Umbilical cord (tissue), 2 donors: ENCODE measurements at places on chromosomes 6 and 20. TPM values are rescaled to one million over a fixed set of nuclear protein-coding genes. Genes with fewer than 3 reads are reported as not detected.

The IP6K3 gene
- total RNA-seq: 4.1 TPM

The ZFP57 gene
- not detected for total RNA-seq

- DNase-seq: no peak
These were observed 36.6 kb downstream of the MTRES1 start for GRCh38 chr6:107064579-107065065.

- no peak for DNase-seq
These were observed 63.6 kb downstream of the F13A1 start for GRCh38 chr6:6256886-6257285.

DNA sequence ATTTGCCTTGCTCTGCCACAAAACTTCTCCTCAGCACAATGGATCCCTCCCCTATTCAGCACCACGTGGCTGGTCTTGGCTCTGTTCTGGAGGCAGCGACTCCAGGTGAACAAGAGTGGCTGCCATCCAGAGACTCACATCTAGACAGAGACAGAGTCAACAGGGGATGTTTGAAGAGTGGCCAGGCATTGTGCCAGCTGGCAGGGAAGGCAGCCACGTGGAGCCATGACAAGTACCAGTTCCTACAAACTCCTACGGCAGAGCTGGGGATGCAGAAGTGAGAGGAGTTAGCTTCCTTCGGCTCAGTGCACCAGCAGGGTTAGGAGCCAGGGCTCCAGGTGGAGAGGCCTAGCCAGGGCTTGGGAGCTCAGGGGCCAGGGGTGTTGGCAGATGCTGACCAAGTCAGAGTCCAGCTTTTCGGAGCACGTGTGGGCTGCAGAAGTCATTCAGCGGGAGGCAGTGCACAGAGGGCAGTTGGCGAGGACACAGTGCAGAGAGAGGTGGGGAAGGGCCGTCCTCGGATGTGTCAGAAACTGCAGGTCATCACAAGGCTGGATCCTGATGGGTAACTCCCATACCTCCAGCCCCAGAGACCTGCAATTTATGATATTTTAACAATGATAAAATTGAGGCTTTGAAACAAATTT, 171.7 kb upstream of the PDE10A start:
- peak; percentile 8 for DNase-seq

DNA sequence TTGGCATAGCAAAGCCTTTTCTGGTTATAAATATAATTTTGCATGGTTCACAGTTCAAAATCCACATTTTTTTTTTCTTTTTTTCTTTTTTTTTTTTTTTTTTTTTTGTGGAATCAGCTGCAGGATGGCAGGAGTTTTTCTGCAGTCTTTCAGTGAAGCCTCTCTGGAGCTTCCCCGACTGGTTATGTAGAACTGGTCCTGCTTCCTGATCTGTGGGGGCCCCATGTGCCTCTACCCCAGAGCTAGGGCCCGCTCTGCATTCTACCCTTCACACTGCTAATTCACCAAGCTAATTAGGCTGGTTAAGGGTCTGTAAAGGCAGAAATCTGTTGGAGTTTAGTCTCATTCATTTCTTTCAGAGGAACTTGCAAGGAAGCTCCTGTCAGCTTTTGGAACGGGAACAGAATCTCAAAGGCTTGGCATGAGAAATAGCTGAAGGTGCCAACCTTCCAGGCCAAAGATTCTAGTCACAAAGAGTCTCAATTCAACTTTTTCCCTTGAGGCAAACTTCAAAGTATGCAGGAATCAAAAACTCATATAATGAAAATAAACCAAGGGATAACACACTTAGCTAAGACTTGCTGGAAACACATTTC, 45.5 kb downstream of the HMGN3 start:
- no peak for DNase-seq

GRCh38 chr20:58038123-58038654, 190.3 kb downstream of the ANKRD60 start:
- DNase-seq: no peak

DNA sequence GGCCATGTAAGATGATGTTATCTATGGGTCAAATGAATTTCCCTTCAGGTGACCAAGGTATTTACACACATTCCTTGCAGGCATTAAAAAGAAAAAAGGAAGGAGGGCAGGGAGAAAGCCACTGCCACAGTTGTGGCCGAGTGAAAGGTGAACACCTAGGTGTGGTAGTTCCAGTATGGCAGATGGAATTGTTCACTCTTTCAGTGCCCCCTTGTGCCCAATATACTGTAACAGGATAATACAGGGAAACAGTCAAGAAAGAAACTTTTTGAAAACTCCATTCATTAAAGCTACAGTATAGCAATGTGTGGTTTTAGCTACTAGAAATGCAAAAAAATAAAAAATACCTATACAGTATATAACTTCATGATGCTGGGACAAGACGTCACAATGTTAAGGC, 52.1 kb downstream of the BMP2 start:
- DNase-seq: no peak

DNA sequence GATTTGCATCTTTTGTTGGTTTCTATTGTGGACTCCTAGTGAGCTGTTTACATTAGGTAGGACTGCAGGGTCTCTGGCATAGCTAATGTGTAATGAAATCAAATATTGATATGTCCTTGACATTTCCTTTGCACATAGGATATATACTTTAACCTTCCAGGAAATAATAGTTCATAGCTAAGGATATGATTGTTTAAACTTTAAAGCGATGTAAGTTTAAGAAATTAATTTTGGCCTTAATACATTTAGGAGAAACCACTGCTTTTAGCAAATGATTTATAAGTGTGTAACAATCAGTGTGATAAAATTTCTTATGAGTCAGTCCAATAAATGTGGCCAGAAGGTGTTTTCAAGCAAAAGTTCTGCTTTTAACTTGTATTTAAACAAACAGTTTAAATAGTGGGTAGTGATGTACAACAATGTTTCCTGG, 171.8 kb downstream of the HS3ST5 start:
- DNase-seq: no peak

GRCh38 chr6:116577486-116577885, 6.2 kb downstream of the RWDD1 start:
- DNase-seq: no peak

DNA sequence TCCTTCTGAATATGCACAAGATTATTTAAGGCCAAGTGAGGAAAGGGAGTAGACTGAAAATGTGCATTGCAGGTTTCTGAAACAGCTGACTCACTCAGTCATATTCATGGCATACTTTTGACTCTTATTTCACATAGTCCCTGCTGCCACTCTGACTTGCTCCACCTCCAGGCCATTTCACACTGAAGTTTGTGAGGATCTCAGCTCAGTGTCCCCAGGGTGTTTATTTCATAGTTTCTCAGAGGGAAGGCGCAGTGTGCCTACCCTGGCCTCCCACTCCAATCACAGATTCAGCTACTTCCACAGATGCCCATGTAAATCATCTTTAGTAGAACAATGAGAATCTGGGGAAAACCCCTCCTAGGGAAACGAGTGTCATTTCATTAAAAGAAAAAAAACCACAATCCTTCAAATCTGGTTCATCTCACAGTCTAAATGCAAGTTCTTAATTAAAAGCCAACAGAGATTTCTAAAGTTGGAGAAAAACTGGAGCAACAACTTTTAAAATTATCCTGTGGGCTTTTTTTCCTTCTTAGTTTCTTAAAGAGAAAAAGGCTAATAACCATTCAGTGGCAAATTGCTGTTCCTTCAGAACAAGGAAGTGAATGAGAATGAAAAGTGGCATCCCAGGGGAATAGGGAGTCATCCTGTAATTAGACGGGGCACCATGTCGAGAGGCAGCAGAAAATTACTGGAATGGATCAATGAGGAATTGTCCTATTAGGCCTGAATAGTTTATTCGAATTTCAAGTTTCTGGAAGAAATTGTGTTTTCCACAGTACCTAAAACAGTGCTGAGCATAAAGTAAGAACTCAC, 133.6 kb downstream of the TFAP2B start:
- peak; percentile 33 for DNase-seq

DNA sequence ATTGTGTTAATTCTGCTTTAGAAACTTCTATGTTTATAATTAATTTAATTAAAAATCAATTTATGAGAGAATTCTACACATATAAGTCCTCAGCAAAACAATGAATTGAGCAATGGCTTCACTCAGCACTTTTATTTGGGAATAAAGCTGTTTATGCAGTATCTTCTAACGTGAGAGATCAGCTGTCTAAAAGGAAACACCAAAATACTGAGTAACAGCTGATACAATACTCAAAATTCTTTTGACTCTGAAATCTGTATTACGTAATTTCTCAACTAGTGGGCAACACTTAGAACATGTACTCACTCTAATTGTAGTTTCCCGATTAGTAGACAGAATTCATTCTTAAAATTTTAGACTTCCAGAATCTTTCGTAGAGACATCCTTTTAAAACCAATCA, 49.8 kb downstream of the MAP3K7 start:
- DNase-seq: no peak

GRCh38 chr6:111603040-111603439, 2.6 kb downstream of the TRAF3IP2 start:
- peak; percentile 82 for DNase-seq

DNA sequence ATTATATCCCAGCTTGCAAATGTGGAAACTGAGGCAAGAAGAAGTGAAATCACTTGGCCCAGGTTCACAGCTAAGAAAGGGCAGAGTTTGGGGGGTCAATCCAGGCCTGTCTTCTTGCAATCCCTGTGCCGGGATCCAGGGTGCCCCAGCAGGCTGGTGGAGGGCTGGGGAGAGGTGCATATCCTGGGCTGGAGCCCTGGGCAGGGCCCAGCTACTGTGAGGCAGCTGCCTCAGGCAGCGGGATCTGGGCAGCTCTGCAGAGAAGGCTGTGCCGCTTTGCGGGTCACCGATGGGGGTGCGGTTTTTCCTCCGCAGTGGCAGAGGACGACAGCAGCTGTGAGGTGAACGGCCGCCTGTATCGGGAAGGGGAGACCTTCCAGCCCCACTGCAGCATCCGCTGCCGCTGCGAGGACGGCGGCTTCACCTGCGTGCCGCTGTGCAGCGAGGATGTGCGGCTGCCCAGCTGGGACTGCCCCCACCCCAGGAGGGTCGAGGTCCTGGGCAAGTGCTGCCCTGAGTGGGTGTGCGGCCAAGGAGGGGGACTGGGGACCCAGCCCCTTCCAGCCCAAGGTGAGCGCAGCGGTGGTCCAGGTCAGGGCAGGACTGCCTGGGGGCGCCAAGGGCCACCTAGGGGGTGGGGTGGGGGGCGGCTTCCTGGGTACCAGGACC, 9.4 kb downstream of the CCN5 start:
- no peak for DNase-seq

The TCP11 gene
- total RNA-seq: not detected

DNA sequence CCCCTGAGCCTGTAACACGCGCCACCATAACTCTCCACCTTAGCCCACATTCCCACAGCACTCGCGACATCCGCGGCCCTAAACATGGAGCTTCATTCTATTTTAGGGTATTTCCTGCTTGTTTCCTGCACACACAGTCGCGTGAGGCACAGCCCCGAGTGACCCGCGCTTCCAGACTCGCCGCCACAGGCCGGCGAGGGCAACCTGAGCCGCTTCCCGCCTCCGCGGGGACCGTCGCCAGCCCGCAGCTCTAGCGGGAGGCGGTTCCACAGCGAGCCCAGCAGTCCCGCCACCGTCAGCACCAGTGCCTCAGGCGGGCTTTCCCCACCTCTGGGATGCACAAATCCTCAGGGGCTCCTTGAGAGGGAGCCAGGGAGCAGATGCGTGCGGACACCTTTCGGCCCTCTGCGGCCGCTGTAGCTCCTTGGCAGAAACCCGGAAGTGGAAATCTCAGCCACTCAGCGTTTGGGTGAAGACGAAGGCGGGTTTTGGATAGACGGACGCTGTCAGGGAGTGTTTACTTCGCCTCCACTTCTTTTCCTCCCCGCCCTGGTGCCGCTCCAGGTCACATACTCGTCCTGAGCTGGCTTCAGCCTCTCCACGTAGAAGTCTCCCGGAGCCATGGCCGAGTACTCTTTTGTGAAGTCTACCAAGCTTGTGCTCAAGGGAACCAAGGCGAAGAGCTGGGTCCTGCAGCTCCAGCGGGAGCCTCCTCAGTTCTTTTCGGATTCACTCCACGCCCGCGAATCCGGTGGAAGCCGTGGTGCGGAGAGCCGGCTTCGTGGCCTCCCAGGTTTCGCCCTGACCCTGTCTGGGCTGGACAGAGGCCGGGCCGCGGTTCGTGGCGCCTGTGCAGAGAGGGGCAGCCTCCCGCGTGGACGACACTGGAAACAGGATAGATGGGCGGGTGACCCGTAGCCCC, 2177.4 kb upstream of the DEFB115 start:
- peak; percentile 26 for DNase-seq

DNA sequence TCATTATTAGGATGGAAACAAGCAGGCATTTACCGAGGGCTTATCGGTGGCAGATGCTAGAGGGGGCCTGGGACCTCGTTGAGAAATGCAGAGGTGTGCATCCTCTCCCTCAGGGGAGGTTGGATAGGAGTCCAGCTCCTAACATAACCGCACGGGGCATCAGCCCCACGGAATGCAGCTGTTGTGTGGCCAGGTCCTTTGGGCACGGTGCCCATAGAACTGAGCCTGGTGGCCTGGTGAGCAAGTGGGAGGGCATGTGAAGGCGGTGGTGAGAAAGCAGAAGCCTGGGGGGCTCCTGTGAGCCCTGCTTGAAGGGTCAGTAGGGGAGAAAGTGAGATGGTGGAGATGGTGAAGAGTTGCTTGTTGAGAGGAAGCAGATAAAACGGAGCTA, 143.7 kb downstream of the CDH26 start:
- DNase-seq: no peak

The USP49 gene
- total RNA-seq: 2.9 TPM

The NKX2-4 gene
- not detected for total RNA-seq

GRCh38 chr6:120083186-120083585, 733.6 kb upstream of the MAN1A1 start:
- no peak for DNase-seq

- no peak for DNase-seq
These were observed 128.3 kb downstream of the UTRN start for GRCh38 chr6:144413418-144413817.

DNA sequence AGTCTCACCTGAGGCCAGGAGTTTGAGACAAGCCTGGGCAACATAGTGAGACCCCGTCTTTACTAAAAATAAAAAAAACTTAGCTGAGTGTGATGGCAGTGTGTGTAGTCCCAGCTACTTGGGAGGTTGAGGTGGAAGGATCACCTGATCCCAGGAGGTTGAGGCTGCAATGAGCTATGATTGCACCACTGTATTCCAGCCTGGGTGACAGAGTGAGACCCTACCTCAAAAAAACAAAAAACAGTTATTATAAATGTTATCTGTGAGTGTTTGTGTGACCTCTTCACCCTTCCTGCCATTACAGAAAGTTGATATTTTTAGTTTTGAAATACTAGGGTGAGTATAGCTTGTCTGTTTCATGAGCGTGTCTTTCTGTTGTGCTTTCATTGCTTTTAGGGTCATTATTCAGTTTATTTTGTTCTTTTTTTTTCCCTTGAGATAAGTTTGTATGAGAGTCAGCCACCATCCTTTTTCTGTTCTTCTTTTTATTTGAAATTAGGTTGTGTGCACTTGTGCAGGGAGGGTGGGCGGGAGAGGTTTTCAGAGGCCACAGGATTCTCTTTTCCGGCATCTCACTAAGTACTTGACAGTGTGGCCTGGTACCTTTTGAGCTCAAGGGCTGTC, 26.2 kb downstream of the CDYL start:
- no peak for DNase-seq

The TDRD6 gene
- total RNA-seq: 6.7 TPM
